Esophagus mucosa (tissue), 1 donor: ENCODE measurements at places on chromosomes 12 and 14.

- ATAC-seq: peak; percentile 9
Observed at GRCh38 chr12:34208331-34209258, 186.3 kb downstream of the ALG10 start.

GRCh38 chr14:85313560-85314207, 216.3 kb upstream of the FLRT2 start:
- no peak for ATAC-seq

GRCh38 chr12:79016181-79016580, 151.6 kb downstream of the SYT1 start:
- no peak for ATAC-seq

- ATAC-seq: no peak
Observed at GRCh38 chr14:88264116-88264515, 59.0 kb downstream of the KCNK10 start.

GRCh38 chr12:103688376-103689063, 101.4 kb downstream of the STAB2 start:
- no peak for ATAC-seq
